NCI-H1694 (cell line): ENCODE measurements at places on chromosomes 7 and 10.

GRCh38 chr10:113562069-113562468 is 9.2 kb downstream of the HABP2 start:
- no peak for DNase-seq

DNA sequence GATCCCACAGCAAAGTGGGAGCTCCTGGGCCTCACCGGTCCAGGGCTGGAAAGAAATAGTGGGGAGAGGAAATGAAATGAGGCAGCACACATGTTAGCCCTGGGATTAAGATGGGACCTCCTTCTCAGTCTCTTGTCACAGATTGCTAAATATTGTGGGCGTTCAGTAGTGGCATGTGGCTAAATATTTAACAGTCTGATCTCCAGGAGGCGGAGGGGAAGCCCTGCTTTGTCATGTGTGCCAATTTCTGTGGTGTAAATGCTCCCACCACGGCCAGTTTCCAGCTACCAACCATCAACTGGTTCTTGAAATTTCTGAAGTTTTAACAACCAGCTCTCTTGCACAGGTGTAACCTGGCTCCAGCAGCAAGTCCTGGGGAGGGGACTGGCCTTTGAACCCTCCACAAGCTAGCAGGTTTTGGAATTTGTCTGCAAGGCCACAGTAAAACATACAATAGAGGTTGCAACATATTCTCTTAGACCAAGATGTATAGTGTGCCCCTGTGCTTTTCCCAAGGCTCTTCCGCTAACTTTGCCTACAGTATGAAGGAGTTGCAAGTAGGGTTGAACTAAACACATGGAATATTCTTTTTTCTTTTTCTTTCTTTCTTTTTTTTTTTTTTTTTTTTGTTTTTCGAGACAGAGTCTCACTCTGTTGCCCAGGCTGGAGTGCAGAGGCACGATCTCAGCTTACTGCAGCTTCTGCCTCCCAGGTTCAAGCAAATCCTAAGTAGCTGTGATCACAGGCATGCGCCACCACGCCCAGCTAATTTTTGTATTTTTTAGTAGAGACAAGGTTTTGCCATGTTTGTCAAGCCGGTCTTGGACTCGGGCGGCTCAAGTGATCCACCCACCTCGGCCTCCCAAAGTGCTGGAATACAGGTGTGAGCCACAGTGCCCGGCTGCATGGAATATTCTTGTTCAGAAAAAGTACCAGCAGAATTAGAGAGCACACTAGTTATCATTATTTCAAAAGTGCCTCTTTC is 103.1 kb upstream of the PCBD1 start:
- no peak for DNase-seq

- DNase-seq: peak; percentile 49
Observed at GRCh38 chr10:46229144-46229563, 57.6 kb upstream of the ANTXRL start.

DNA sequence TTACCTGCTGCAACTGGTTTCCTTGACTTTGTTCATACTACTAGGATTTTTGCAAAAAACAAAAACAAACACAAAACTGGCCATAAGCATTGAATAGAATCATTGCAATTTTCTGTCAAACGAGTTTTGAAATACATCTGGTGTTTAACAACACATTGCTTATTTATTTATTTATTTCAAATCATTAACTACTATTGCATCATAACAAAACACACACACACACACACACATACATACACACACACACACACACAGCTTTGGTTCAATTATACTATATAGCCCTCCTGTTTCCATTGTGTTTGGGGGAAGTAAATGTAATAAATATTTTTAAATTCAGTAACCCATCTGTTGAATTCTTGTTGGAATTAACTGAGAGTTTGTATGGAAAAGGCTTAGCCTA is 43.8 kb downstream of the NRG3 start:
- no peak for DNase-seq

DNA sequence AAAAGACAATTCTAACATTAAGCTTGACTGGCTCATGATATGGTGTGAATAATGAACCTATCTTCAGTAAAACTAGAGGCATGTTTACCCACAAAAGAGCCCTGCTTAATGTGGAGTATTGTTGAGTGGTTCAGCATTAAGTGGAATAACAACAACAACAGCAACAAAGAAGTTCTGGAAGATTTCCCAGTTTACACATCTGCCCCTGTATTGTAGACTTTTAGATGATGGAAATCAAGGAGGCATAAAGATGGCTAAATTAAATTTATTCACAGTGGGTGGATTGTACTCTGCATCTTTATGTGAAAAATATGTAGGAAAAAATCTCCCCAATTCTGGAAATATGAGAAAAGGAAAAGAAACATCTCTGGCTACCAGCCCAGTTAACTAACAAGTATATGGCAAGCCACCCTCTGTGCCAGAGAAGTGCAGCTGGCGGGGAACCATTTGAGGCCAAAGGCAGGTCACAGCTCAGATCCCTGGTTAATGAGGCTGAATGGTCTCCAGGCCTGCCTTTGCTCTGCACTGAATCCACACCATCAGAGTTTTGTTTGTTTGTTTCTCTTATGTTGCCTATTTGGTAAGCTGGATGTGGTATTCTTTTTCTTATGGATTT is 186.0 kb downstream of the SEMA3D start:
- DNase-seq: peak; percentile 71

DNA sequence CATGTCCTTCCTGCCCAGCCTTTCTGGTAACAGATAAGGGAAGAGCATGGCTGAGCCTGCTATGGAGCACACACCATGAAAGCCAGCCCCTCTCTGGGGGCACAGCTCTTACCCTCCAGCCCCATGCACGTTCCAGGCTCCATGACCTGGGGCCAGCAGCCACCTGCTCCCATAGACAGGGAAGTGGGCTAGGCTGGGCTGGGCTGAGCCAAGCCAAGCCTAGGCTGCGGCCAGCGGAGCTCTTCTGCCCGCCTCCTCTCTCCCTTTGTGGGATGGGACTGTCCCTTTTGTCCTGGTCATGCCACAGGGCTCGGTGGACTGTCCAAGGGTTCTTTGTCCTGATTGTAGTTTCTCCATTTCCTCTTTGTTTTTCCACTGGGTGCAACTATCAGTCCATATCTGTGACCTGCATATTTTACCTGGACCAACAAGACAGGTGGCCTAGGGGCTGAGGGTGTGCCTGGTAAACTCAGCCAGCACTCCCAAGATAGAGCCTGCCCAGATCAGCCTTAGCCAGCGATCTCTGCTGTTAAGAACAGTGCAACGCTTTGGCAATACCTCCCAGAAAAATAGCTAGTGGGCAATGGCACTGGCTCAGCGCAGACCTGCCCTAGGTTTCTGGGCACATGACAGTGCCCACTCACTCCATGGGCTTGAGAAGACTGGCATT is 97.2 kb upstream of the BTBD16 start:
- DNase-seq: no peak

DNA sequence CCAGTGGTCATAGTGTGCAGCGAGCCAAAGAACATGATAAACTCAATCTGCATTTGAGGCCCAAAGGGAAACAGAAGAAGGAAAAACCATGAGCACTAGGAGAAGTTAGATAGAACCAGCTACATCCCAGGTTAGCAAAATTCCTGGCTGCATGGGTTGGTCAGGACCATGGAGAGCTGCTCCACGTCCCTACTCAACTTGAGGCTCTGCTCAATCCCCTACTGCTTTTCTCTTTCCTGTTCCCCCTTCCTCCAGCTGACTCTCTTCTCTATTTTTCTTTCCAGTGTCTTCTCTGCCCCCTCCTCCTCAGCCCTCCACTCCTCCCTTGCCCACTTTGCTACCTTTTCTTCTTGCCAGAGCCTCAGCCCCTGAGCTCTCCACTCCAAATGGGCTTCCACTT is 21.9 kb upstream of the VSIR start:
- no peak for DNase-seq

DNA sequence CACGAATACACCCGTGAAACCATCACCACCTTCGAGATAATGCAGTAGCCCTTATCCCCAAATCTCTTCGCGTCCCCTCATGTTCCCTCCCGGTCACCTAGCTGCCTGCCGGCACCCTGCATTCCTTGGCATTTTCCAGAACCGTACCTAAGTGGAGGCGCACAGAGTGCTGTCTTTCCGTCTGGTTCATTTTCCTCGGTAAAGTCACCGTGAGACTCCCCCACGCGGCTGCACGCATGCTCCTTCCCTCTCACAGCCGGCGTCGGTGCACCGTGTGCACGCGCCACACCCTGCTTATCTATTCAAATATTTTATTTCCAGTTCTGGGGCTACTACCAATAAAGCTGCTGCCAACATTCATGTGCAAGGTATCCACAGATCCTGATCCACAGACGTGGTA is 65.5 kb upstream of the NKX6-2 start:
- no peak for DNase-seq

DNA sequence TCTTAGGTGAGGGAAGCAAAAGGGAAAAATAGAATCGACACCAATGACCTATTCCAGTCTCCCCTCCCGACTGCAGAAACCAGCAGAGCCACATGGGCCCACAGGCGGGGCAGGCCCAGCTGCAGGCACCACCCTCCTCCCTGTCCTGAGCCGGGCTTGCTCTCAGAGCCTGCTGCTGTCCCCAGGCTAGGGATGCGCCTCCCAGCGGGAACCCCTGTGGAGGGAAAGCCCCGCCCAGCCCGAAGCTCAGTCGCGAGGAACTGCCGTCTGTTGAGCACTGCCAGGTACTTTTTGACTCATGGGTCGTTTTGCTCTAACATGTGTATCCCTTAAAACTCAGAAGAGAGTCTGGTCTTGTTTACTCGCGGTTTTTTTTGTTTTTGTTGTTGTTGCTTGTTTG is 124.5 kb upstream of the RET start:
- DNase-seq: no peak

GRCh38 chr7:91424371-91424770 is 160.1 kb downstream of the FZD1 start:
- peak; percentile 96 for DNase-seq

- no peak for DNase-seq
Observed at GRCh38 chr7:80768756-80769155, 130.3 kb downstream of the CD36 start.
